ENCODE measurements at places on chromosomes 13 and 19.
A peak's percentile ranks its signal among the peaks of the same experiment; 100 is the strongest.

DNA sequence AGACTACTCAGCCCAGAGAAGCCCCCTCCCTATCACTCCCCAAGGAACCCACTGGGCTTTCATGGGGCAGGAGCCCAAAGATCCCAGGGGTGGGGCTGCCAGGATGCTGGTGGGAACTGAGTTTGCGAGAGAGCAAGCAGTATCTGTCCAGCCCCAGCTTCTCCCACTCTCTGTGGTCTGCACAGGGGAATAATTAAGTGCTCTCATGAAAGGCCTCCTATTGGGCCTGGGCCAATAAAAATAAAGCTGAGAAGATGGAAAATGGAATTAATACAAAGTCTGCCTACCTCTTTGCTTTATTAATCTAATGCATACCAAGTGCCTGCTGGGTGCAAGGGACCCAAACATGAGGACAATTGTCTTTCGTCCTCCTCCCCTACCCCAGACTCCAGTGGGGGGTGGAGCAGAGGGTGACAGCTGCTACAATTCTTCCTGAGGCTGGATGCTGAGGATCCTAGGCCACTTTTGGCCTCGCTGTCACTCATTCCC is 5.4 kb downstream of the DDX39A start:
- no peak for DNase-seq

GRCh38 chr19:57083711-57084110 is 36.1 kb upstream of the USP29 start:
- DNase-seq, result no peak

DNA sequence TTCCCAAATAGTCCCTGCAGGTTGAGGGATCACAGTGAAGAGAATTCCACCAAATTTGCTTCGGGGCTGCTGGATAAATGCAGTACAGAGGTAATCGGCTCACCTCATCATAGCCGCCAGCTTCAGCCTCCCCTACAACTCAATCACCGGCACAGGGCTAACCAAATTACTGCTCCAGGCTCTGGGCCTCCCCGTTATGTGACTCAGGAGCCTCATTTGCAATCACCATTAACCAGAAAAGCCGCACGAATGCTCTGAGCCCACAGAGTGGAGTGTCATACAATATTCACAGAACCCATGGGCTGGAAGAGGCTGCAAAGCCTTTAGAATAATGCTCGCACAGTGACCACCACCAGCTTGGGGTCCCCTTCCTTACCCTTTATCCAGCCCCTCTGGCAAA is 4.9 kb downstream of the SIAH3 start:
- no peak for DNase-seq

GRCh38 chr19:7908742-7909461 is 5.2 kb downstream of the MAP2K7 start:
- DNase-seq, result no peak

GRCh38 chr13:77000475-77000874 is 8.6 kb downstream of the CLN5 start:
- no peak for DNase-seq

DNA sequence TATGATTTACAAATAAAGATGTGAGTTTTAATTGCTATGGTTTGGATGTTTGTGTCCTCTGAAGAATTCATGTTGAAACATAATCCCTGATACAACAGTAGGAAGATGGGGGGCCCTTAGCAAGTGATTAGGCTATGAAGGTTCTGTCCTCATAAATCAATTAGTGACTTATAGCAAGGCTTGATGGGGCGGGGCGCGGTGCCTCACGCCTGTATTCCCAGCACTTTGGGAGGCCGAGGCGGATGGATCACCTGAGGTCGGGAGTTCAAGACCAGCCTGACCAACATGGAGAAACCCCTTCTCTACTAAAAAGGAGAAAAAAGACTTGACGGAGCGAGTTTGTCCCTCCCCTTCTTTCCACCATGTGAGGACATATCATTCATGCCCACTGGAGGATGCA is 2486.5 kb upstream of the PCDH20 start:
- DNase-seq, result no peak

DNA sequence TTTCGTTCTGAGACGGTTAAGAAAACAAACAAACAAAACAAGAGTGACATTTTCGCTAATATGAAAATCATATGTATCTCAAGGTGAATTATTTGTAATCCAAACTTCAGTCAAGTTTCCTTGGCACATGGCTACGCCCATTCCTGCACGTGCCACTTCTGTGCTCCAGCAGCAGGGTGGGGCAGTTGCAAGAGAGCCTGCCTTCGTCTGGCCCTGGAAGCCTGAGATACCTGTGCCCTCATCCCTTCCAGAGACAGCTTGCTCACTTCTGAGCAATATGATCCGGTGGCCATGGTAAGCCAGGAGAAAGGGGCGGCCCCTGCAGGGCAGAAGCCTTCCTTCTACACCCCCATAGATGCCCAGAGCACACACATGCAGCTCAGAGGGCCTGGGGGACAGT is 22.1 kb downstream of the DPP9 start:
- no peak for DNase-seq

- peak; percentile 95 for DNase-seq
Observed at GRCh38 chr19:36772311-36773222, at the start of gene ZNF850. Gene ZNF850, minus strand, starts transcription at chr19:36772807. Its CDS starts 10,201 bp downstream, at chr19:36762606.

GRCh38 chr19:14147797-14148605 is 11.6 kb upstream of the ASF1B start:
- DNase-seq, result no peak

- DNase-seq, result no peak
Observed at GRCh38 chr19:50242581-50242980, 39.2 kb downstream of the MYH14 start.

GRCh38 chr19:50695251-50696093 is 24.1 kb downstream of the SHANK1 start:
- DNase-seq, result peak; percentile 31

GRCh38 chr13:114015111-114015968 is 41.5 kb upstream of the C13orf46 start:
- DNase-seq, result no peak

GRCh38 chr13:39322836-39323585 is 280.0 kb downstream of the LHFPL6 start:
- DNase-seq, result no peak

GRCh38 chr19:39867952-39868351 is 21.8 kb upstream of the FBL start:
- DNase-seq, result no peak

- DNase-seq, result no peak
Observed at GRCh38 chr13:30739761-30740642, 4.7 kb downstream of the ALOX5AP start.

GRCh38 chr13:86946734-86947133 is 724.4 kb upstream of the SLITRK5 start:
- no peak for DNase-seq

GRCh38 chr19:43820098-43820883 is 6.8 kb upstream of the ZNF283 start:
- DNase-seq, result no peak

GRCh38 chr19:15902254-15902653 is 4.4 kb upstream of the CYP4F2 start:
- DNase-seq, result no peak

DNA sequence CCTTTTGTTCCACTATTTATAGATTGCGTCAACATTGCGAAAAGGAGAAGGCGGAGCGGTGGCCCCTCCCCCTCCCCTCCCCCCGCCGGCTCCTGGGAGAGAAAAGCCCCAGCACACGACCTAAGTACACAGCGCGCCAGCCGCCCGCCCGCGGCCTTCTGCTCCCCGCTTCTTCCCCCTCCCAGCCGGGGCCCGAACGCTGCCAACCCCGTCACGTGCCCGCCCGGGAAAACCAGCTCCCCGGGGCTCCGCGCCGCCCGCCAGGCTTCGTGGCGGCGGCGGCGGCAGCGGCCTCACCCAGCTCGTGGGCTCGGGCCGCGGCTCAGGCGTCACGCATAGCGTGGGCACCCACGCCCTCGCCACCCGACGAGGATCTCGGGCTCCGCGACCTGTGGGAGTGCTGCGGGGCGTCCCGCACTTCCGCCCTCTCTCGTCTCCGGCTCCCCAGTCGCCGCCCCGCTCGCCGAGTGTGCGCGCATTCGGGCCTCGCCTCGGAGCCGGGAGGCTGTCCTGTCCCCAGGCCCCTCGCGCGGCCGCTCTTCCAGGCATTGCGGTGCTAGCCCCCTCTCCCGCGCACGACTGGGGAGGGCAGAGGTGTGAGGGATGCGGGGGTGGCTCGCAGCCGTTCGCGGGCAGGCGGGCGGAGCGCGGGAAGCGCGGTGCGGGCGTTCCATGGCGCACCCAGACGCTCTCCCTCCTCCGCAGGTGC is 110.5 kb downstream of the KCNRG start:
- DNase-seq, result peak; percentile 90

GRCh38 chr13:79196843-79197242 is 209.2 kb downstream of the RBM26 start:
- DNase-seq, result no peak

GRCh38 chr19:7729831-7730285 is 2.1 kb downstream of the CLEC4G start:
- DNase-seq, result no peak

DNA sequence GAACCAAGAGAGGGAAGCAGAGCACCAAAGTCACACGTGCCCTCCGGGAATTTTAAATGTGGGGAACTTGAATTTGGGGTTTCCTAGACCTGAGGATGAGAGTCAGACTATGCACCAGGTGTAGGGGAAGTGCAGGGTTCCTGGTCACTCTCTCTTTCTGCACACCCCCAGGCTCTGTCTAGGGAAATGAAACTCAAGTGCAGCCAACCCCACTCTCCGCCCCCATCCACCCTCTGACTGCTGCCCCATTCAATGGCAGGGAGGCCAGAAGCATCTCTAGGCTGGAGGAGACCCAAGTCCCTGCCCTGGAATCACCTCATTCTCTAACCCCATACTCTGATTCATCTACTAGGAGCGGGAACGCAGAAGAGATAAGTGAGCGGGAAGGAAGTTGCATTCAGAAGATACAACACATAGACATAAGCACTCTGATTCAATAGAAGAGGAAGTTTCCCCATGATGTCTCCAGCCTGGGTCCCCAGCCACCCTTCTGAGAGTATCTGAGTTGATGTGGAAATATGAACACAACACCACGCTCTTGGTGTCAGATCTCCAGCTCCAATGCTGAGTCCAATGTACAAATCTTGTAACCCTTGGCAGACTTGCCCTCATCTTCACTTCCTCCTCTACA is 4.7 kb upstream of the SIGLEC14 start:
- no peak for DNase-seq

- DNase-seq, result no peak
Observed at GRCh38 chr19:1807695-1808394, 4.2 kb downstream of the ATP8B3 start.

DNA sequence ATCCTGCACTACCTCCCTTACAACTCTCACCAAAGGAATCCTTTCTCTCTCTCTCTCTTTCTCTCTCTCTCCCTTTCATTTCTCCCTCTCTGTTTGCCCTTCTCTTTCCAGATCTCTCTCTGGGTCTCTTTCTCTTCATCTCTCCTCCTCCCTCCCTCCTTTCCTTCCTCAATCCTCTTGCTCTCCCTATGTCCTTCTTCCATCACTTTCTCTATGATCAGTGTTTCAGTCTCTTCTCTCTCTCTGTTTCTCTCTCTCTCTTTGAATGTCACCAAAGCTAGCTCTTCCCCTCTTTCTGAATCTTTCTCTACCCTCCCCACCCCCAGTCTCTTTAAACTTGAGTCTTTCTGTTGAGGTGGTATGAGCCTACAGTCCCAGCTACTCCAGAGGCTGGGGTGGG is 19.8 kb upstream of the KLK4 start:
- DNase-seq, result no peak

DNA sequence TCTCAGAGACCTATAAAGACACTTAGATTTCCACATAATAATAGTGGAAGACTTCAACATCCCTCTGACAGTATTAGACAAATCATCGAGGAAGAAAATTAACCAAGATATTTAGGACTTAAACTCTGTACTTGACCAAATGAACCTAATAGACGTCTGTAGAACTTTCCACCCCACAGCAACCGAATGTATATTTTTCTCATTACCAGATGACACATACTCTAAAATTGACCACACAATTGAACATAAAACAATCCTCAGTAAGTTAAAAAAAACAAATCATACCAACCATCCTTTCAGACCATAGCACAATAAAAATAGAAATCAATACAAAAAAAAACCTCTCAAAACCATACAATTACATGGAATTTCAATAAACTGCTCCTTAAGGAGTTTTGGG is 201.0 kb downstream of the POSTN start:
- no peak for DNase-seq

GRCh38 chr13:33328701-33329100 is 43.1 kb upstream of the STARD13 start:
- DNase-seq, result no peak

DNA sequence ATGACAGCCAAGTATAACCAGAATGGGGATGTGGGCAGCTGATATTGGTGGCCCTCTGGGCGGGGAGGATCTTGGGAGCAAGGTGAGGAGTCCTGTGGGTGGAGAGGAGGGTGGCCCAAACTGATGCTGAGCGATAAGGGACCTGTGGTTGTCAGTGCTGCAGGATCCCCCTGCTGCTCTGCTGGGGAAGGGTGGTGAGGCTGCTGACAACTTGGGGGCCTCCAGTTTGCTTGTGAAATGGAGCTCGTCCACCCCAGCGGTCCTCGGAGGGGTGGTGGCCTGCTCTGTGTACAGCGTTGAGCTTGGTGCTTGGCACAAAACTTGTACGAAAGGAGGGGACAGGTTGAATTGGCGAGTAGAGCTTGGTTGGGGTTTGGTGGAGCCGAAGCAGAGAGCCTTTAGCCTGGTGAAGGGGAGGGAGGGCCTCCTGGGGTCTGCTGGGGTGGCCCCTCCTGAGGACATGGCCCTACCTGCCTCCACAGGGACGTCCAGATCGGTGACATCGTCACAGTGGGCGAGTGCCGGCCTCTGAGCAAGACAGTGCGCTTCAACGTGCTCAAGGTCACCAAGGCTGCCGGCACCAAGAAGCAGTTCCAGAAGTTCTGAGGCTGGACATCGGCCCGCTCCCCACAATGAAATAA is 2.9 kb downstream of the RPS11 start:
- no peak for DNase-seq

- DNase-seq, result no peak
Observed at GRCh38 chr13:34452831-34453230, 489.2 kb upstream of the NBEA start.

DNA sequence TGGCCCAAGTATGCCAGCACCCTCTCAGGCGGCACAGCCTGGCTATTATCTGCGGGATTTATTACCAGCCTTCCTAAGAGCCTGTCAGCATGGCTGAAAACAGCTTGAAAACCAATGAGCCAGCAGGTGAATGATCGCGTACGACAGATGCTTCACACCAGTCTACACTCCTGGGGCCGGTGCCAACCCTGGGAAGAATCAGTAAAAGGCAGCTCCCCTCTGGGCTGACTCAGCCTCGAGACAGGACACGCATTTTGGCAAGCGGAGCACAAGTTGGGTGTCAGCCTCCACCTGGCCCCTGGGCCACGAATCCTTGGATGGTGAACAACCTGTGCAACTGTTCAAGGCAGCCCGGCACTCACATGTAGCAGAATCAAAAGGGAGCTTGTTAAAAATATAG is 15.6 kb downstream of the EMP3 start:
- DNase-seq, result no peak

DNA sequence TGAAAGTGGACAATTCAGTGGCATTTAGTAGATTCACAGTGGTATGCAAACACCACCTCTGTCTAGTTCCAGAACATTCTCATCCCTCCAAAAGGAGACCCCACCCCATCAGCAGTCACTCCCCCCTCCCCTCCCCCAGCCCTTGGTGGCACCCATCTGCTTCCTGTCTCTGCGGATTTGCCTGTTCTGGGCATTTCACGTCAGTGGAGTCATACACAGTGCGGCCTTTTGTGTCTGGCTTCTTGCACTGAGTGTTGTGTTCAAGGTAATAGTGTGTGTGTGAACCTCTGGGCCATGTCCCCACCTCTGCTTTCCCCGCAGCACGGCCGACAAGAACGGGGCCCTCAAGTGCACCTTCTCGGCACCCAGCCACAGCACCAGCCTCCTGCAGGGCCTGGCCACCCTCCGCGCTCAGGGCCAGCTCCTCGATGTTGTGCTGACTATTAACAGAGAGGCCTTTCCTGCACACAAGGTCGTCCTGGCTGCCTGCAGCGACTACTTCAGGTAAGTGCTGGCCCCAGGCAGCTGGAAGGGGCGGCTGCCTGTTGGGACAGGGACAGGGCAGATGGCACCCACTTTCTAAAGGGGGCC is 19.4 kb upstream of the CRTC1 start:
- no peak for DNase-seq

Measured in NCI-H748 treated with DMSO at 0.1 percent for 48 hours (cell line).